Germinal center (tissue), 1 donor: ENCODE measurements at places on chromosomes 7 and 10.
A peak's percentile ranks its signal among the peaks of the same experiment; 100 is the strongest.

DNA sequence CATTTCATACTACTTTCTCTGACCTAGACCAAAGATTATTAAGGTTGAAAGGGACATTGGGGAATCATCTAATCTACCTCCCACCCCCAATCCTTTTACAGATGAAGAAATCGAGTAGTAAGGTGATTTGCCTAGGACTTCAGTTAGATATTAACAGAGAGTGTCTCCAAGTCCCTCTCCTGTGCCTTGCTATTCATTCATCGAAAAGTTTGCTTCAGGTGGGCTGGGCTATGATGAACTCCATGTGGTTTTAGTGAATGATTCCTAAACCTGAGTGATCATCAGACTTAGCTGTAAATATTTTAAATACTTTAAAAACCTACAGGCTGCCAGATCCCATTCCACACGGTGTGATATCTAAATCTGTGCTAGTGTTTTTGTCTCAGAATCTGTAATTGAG lies 259.4 kb upstream of the SORCS1 start:
- DNase-seq, result no peak

- DNase-seq, result no peak
Observed at GRCh38 chr10:34184939-34185386, 630.1 kb downstream of the PARD3 start.

- DNase-seq, result no peak
Observed at GRCh38 chr7:127751062-127751461, 99.1 kb downstream of the SND1 start.

DNA sequence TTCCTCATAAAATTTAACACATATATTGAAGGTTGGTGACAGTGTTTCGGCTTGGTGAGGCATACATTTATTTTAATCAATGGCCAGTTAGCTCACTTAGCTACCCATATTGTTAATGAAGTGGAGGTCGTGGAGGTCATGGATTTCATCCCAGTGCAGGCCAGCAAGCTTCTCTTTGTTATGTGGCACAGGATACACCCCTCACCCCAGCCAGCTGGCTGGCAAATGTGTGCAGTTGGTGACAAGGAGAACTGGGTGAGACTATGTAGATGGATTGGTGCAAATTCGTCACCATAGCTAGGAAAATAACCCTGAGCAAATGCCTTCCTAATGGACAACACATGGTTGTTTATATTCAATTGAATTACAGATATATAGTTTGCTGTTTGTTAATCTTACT lies 50.5 kb upstream of the FOXP2 start:
- DNase-seq, result no peak

GRCh38 chr10:132273966-132274365 lies 33.8 kb downstream of the STK32C start:
- DNase-seq, result no peak

DNA sequence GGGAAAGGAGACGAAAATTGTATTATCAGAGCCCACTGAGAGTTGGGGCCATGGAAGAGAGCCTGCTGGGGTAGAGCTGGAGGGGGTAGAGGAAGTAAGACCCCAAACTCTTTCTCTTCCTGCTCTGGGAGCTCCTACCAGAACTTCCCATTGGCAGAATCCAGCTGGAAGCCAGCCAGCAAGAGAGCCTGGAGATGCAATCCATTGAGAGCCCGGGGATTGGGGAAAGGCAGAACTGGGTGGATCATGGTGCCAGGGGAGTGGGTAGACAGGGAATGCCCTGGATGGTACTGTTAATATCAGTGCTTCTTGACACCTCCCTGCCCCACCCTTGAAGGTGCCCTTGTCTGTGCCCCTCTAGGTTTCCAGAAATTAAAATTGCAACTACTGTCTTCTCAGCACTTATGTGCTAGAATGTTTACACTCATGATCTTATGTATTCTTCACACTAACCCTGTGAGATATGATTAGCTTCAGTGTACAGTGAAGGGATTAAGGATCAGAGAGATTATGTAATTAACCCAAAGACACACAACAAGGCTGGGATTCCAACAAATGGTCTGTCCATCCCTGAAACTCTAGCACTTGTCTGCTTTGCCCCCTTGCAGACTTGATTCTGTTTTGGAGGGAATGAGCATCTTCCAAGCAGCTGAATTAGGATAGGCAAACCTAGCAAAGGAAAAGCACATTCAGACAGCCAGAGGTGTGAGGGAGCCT lies 154.1 kb downstream of the C10orf105 start:
- no peak for DNase-seq

DNA sequence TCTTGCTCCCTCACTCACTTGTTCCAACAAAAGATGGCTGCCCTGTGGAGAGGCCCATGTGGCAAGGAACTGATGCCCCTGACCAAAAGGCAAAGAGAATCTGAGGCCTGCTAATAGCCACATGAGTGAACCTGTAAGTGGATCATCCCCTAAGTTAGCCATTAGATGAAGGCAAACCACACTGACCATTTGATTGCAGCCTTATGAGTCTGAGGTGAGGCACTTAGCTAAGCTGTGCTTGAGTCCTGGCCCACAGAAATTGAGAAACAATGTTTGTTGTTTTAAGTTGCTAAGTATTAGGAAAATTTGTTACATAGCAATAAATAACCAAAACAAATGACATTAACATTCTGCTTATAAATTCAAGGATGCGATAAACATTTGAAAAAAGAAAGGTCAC lies 100.1 kb upstream of the BET1 start:
- no peak for DNase-seq

GRCh38 chr10:33661580-33662336 lies 327.3 kb upstream of the NRP1 start:
- DNase-seq, result no peak

DNA sequence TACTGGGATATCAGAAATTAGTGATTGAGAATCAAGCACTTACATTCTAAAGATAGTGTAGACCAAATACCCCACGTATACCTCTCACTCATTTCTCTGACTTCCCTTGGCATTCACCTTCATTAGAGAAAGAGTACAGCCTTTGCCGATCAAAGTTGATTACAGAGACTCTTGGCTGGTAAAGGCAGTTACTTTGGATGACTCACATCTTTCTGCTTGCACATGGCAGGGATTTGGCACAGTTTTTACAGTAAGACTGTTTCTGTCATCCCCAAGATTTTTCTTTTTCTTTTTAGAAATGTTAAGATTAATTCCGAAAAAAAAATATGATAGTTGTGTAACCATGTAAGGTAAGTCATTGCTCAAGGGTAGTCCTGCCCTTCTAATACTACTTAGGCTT lies 143.0 kb downstream of the TSPAN12 start:
- DNase-seq, result no peak

- peak; percentile 34 for DNase-seq
Observed at GRCh38 chr7:129615018-129615417, 3.5 kb downstream of the NRF1 start.

GRCh38 chr10:1557081-1557480 lies 180.2 kb downstream of the ADARB2 start:
- DNase-seq, result no peak

GRCh38 chr7:157238087-157238486 lies 98.7 kb upstream of the DNAJB6 start:
- DNase-seq, result no peak

- DNase-seq, result no peak
Observed at GRCh38 chr10:132974249-132974796, 32.0 kb upstream of the CFAP46 start.

DNA sequence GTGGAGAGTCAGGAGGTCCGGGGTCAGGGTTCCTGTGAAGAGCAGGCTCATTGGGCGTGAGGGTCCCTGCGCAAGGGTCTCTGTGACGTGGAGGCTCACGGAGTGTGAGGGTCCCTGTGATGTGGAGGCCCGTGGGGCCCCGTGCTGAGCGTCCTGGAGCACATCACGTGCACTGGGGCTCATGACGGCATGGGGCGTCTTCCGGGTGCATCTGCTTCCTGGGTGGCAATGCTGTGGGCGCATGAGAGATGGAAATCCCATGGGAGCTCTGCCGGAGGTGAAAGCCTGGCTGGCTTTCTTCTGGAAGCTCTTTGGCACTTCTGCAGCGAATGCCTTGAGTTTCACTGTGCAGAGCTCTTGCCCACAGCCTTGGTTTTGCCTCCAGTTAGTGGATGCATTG lies 71.4 kb downstream of the WDR37 start:
- no peak for DNase-seq

DNA sequence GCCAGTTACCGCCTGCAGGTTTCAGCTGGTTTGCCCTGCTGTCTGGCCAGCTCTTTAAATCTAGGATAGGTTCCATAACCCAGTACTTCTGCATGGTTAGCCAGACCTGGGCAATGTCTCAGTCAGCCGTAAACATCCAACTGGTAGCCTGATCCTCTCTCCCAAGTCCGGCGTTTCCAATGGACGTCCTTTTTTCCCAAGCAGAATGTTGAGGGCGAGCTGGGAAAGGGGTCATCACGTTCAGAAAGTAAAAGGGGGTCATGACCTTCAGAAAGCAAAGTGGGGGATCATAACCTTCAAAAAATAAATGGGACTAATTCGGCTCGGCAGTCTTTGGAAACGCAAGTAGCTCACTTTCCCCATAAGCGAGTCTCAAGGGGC lies 430 bp downstream of the PON3 start:
- no peak for DNase-seq

DNA sequence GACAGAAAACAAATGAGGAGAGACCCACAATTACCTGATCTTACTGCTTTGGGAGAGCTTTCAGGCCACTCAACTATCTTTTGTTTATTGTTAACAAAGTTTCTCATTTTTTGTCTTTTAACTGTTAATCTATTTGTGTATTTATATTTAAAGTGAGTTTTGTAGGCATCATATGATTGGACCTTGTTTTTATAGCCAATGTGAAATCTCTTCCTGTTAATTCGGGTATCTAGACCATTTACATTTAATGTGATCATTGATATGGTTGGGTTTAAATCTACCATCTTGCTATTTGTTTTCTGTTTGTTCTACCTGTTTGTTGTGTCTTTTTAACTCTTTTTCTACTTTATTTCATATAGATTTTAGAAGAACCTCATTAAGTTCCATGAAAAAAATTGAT lies 12.5 kb downstream of the OPALIN start:
- no peak for DNase-seq

GRCh38 chr10:22544325-22545068 lies 169.9 kb downstream of the PIP4K2A start:
- no peak for DNase-seq

- DNase-seq, result no peak
Observed at GRCh38 chr7:105003275-105003674, 10.7 kb upstream of the KMT2E start.

GRCh38 chr10:80144067-80144695 lies 11.7 kb downstream of the PLAC9 start:
- DNase-seq, result peak; percentile 57

- DNase-seq, result no peak
Observed at GRCh38 chr10:21519397-21519933, 6.0 kb downstream of the SKIDA1 start.

GRCh38 chr10:74898201-74898976 lies 72.0 kb downstream of the KAT6B start:
- no peak for DNase-seq

DNA sequence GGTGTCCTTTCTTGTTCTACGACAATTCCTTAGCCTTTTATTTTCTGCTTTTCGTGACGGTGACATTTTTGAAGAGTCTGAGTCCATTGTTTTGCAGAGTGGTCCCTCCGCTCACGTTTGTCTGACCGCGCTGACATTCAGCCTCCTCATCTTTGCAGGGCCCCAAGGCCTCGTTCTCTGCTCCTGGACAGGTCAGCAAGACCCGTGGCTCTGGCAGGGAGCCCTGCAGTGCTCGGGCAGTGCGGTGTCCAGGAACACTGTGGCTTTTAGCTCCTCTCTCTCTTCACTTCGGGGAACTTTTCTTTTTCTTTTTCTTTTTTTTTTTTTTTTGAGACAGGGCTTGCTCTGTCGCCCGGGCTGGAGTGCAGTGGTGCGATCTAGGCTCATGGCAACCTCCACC lies 142.5 kb downstream of the DNAJB6 start:
- DNase-seq, result no peak

DNA sequence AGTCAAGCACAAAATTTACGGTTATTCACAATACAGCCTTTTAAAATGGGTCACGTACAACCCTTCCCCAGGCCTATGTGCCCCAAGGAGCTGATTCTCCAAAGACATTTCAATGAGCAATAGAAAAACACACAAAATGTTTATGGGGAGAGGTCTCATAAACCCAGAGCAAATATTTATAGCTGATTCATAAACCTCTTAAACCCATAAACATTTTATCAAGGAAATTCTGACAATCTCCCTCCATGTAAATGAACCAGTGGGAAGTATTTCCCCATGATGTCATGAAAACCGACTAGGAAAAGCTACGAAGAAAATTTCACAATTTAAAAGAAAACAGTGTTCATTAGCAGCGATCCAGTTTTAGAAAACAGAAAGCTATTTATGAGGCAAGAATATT lies 36.0 kb downstream of the SFMBT2 start:
- no peak for DNase-seq

DNA sequence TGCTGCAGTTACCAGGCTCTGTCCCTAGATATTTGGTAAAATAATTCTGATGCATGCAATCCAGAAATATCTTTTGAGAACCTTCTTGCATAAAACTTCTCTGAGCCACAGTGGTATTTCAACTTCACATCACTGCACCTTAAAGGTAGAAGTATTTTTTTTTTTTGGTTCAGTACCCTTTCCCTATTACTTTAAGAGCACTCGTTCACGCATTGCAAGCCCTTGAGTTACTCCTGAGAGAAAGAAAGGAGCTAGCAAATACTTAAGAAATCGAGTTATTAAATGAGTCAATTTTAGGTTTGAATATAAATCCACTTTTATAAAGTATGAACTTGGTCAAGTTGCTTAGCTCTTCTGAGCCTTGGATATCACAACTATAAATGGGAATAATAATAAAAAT lies 607.1 kb upstream of the LRRTM3 start:
- DNase-seq, result no peak

DNA sequence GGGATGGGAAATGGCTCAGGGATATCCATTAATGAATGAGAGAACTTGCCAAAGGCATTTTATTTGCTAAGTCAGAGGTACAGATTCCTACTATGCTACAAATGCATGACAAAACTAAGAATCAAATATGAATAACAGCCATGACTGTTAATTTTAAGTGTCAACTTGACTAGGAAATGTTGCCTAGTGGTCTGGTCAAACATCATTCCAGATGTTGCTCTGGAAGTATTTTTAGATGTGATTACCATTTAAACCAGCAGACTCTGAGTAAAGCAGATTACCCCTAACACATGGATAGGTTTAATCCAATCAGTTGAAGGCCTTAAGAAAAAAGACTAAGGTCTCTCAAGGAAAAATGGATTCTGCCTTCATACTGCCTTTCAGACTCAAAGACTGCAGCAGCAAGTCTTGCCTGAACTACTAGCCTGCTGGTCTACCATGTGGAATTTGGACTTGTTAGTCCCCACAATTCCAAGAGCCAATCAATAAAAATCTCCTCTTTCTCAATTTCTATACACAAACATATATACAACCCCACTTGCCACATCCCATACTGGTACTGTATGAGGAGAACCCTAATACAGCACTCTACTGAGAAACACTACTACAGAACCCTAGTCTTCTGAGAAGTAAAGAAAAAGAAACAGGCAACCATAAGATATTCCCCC lies 119.1 kb downstream of the NRBF2 start:
- DNase-seq, result no peak

GRCh38 chr10:72688208-72688651 lies 3.7 kb upstream of the MCU start:
- DNase-seq, result no peak
